ENCODE measurements at places on chromosomes 12 and 14.

DNA sequence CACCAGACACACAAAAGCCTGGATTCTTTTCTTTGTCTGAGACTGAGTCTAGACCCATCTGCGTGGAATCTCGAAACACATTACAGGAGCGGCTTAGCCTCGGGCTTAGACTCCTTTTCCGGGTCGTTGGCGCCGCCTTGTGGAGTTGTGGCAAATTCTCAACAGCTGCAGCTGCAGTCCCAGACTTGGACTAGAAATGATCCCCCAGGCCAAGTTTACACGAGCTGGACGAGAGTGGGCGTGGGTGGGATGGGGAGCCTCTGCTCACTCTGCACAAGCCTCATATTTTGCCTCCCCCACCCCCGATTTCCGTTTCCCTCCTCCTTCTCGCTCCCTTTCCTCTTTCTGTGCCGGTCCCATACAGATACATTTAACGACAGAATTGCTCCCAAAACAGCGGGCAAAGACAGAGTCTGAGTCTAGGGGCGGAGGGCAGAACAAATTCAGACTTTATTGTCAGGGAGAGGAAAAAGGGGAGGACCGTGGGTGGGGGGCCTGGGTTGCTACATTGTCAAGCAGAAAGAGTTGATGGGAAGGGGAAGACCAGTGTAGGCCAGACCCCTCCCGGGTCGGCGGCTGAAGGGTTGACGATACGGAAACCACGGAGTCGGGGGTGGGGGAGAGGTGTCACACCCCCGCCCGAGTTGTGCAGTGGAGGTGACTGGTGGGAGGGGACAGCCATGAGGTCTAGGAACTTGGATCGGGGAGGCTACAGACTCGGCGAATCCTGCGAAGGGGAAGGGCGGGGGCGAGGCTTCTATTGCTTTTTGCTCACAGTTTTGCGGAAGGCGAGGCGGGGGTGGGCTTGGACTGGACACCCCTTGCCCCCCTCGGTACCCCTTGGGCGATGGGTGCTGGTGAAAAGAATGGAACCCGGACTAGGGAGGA, 4.7 kb upstream of the GPR84 start:
- DNase-seq: no peak

GRCh38 chr12:88416155-88416554, 164.1 kb downstream of the KITLG start:
- DNase-seq: no peak

DNA sequence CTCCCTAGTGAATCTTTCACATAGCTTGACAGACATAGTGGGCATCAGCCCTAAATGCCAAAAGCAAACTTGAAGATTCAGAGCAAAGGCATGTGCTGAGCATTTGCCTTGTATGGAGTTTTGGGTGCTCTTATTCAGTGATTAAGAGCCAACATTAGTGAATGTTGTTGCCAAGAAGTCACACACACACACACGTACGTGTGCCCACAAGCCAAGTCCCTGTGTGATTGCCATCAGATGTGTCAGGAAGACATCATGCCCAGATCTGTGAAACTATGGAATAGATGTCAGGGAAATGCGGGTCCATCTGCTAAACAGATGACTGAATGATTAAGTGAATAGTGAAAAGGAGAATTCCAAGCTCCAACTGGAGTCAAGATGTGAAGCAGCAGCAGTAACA, 149.0 kb downstream of the AKAP6 start:
- DNase-seq: no peak

- no peak for DNase-seq
Observed at GRCh38 chr12:100186071-100186470, 14.5 kb upstream of the ACTR6 start.

- no peak for DNase-seq
Observed at GRCh38 chr12:99212275-99212674, 435.3 kb upstream of the GARIN6 start.
